Gastroesophageal sphincter (tissue), 4 donors: ENCODE measurements at places on chromosomes 16 and 17. TPM values are rescaled to one million over a fixed set of nuclear protein-coding genes. Genes with fewer than 3 reads are reported as not detected.

DNA sequence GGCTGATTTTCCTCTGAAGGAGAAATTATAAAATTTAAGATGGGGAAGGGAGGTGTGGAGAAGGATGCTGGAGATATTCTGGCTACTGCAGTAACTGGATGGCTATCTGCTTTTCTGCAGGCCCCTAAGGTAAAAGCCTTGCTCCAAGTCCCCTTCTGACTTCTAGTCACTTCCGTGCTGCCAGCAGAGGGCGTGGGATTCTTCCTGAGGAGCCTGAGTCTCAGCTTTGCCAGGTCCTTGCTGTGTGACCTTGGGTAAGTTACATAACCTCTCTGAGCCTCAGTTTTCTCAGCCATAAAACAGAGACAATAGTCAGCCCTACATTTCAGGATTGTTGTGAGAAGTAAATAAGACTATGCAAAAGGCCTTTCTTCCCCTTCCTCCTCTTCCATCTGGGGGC lies 24.3 kb upstream of the TMEM220 start:
- no peak for ATAC-seq

- no peak for ATAC-seq
These were observed 191.9 kb downstream of the MRTFB start for GRCh38 chr16:14263011-14263410.

- no peak for ATAC-seq
These were observed 29.3 kb downstream of the PELP1 start for GRCh38 chr17:4674685-4674998.

Gene BCO1
- total RNA-seq: 0.12 TPM

Gene FBXO31
- total RNA-seq: 141 TPM
